ENCODE measurements at places on chromosomes 7 and 10.

- peak; percentile 37 for DNase-seq
Measured at GRCh38 chr7:30842542-30843451, 68.9 kb upstream of the AQP1 start.

- no peak for DNase-seq
Measured at GRCh38 chr10:24685958-24686540, 37.6 kb downstream of the ARHGAP21 start.

DNA sequence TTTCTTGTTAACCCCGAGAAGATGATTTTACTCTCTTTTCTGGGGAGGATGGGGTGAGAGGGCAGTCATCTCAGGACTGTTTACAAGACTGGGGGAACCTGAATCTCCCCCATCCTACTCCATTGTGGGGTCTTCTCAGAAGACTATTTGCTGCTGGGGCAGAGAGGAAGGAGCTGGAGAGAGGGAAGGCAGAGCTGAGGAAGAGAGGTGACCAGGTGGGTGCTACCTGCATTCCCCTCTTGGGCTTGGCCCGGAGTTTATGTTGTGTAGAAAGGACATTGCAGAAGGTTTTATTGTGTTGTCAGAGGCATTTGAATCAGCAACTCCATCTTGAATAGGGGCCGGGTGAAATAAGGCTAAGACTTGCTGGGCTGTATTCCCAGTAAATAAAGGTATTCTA, 247.1 kb upstream of the GALNT17 start:
- DNase-seq = no peak

DNA sequence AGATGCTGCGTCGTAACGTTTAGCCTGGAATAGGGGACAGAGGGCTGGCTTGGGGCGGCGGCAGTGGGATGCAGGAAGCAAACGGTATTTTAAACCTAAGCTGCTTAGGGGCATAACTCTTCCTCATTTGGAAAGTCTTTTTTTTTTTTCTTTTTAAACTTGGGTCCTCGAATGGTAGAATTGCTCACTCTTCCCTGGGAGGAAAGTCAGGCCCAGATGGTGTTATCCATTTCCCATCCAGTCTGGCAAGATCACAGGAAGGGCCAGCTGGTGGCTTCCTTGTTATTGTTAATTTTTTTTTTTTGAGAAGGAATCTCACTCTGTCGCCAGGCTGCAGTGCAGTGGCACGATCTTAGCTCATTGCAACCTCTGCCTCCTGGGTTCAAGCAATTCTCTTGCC, 56.6 kb downstream of the TMEM209 start:
- peak; percentile 53 for DNase-seq

DNA sequence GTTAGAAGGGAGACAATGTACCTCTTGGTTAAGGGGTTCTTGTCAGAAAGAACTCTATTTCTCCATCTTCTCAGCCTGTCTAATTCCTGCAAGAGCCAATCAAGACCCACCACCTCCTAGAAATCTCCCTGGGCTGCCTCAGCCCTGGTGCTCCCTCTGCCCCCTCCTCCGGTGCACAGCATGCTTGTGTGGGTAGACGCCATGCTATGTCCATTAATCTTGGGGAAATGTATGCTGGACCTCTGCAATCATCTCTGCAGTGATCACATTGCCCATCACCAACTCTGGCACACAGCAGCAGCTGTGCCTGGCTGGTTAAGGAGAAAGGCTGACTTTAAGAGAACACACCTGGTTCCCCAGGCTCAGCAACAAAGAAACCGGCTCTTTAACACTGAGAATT, 37.3 kb downstream of the SH3PXD2A start:
- DNase-seq = no peak

DNA sequence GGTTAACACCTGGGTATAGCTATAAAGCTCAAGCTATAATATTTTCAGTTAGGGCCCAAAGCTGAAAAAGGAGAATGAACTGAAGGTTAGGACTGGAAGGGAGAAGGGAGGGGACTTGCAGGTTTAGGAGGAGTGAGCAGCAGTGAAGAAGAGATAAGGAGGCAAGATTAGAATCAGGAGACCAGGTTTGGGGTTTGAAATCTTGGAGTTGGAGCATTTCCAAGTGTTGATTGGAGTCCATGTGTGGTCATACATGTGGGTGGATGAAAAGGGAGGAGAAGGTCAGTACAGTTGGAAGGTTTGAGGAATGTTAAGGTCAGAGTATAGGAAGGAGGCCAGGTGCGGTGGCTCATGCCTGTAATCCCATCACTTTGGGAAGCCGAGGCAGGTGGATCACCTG, 8.6 kb upstream of the ANLN start:
- DNase-seq = no peak

- DNase-seq = no peak
Measured at GRCh38 chr10:9097206-9097990, 1042.9 kb downstream of the GATA3 start.

DNA sequence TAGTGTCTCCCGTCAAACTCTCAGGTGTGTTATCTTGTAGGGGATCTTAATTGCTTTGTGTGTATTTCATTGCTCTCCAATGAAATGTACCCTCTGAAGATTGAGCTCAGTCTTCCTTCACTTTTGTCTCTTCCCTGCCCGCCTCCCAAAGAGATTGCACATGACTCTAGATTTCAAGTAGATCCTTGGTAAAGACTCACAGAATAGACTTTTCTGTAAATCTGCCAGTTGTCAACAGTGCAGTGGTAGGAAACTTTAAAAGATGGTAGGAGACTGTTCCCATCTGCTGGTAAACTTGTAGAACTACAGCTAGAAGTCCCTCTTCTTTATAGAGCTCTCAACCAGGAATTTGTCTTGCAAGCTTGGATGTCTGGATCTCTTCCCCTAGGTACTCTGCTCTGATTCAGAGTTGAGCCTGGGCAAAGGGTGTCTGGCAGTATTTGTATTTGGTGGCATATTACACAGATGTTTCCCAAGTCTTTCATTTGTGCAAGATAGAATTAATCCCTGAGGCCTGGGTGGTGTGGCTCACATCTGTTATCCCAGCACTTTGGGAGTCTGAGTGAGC, 9.6 kb downstream of the CCL26 start:
- DNase-seq = peak; percentile 91

- no peak for DNase-seq
Measured at GRCh38 chr10:130215151-130215930, 79.2 kb downstream of the GLRX3 start.

GRCh38 chr7:154854836-154855235, 148.1 kb downstream of the PAXIP1 start:
- no peak for DNase-seq

DNA sequence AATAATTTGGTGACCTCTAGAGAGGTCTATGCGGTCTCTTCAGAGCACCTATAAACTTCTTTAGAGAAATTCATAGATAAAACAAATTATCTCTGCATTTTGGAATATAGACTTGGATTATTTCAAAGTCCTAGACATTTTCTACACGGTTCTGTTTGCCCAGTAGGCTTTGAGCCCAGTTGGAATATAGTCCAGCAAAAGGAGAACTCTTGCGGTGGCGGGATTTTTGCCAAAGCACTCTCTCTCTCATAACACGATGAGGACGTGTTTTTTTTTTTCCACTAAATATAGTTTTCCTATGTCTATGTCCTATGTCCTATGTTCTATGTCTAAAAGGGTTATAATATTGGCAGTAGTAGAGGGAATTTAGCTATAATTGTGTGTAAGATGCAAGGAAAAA, 164.9 kb upstream of the AGR3 start:
- DNase-seq = no peak

Measured in AG08395 (cell line).